Esophagus squamous epithelium (tissue), 5 donors: ENCODE measurements at places on chromosomes 5 and 9.

GRCh38 chr5:110644357-110644756 is 82.1 kb downstream of the TMEM232 start:
- no peak for DNase-seq

DNA sequence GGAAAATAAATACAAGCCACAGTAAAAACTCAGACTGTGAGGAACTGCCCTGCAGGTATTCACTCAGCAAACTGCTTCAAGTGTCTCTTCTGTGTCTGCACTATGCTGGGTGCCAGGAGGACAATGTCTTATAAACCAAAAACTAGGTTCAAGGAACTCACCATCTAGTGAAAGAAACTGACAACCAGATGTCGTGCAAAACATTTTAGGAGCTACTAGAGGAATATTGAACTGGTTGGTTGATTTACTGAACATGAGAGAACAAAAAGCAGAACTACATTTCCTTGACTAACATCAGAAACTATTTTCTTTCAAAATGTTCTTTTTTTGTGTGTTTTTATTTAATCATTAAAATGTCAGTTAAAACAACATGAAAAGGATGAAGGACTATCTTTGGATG is 35.2 kb downstream of the ZNF366 start:
- no peak for DNase-seq

DNA sequence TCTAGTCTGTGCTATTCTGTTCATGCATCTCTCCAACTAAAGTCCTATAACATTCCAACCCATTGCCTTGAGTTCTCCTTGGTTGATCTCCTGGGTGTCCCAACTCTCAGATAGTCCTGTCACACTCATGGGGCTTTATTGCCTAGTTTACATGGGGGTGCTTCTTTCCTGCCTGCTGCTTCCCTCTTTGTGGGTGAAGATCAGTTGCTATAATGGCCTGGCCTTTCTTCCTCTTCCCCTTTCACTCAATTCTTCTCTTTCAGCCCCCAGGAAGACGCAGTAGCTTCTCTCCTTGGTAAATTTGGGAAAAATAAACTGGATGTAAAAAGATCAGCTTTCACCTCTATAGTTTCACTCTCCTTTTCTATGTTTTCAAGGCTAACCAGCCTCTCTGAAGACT is 66.5 kb downstream of the PTCD2 start:
- DNase-seq: no peak

DNA sequence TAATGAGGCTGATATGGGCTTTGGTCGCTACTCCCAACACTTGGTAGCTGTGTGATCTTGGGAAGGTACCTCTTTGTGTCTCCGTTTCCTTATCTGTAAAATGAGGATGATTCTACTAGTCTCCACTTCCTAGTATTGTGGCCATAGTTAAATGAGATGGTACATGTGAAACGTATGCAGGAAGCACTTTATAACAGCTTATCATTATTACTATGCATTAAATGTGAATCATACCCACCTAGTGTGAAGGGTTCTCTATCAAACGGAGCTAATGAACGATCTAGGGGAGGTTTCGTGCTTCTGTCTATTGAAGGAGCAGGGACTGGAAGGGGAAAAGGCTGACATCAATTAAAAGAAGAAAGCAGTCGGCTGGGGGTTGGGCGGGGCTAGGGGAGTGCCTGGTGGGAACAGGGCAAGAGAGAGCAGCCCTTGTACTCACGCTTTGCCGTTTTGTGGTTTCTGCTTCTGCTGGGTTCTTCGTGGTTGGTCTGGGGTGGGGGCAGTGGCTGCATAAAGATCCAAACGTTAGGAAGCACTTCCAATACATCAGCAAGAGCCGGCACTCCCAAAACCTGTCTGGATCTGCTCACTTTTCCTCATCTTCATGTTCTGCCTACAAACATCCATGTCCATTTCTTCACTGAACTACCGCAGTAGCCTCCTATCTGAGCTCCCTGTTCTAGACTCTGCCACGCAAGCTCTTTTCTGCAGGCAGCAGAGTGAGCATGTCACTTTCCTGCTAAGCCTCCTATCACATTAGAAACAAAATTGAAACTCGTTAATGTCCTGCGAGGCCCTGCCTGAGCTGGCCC is 30.8 kb downstream of the LCP2 start:
- no peak for DNase-seq

GRCh38 chr9:99807276-99807852 is 14.3 kb upstream of the NR4A3 start:
- no peak for DNase-seq

- DNase-seq: no peak
Measured at GRCh38 chr9:131125038-131125287, 423 bp upstream of the NUP214 start.

DNA sequence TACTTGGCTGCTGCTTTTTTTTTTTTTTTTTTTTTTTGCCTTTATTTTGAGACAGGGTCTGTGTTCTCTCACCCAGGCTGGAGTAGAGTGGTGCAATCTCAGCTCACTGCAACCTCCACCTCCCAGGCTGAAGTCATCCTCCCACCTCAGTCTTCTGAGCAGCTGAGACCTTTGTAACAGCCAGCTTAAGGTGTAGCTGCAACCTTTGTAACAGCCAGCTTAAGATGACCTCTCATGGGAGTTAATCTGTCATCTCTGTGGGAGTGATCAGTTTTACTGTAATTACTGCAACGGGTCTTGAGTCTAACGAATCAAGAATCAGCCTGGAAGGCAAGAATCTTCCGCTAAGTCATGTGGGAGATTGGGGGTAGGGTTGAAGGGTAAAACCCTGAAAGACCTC is 31.6 kb upstream of the SNX2 start:
- no peak for DNase-seq
